ENCODE measurements at places on chromosomes 4 and X. TPM values are rescaled to one million over a fixed set of nuclear protein-coding genes. Genes with fewer than 3 reads are reported as not detected.

The ZAR1 gene
- total RNA-seq, result 0.47 TPM

The GCNA gene
- 0.98 TPM for total RNA-seq

The LEF1 gene
- 0.79 TPM for total RNA-seq

The DCHS2 gene
- total RNA-seq, result 0.05 TPM

The RADX gene
- 8.0 TPM for total RNA-seq

The TMPRSS11F gene
- total RNA-seq, result not detected

The PPP2R2C gene
- 32.9 TPM for total RNA-seq

GRCh38 chr4:145099653-145100052 lies 1.5 kb downstream of the ABCE1 start:
- no peak overlapping the region for H3K27ac ChIP-seq
- H3K27me3 ChIP-seq, result no peaks in the 10 kb centered on the region
- peaks cover 19% of the 10 kb centered on the region for H3K36me3 ChIP-seq
- H3K4me3 ChIP-seq, result peak overlapping the region; percentile 94

GRCh38 chrX:130268449-130269170 lies at the start of gene ZNF280C:
Gene ZNF280C, minus strand, starts transcription at chrX:130268899. Its CDS starts 8,450 bp downstream, at chrX:130260449.
- H3K4me3 ChIP-seq, result peak within 1 kb of the TSS; percentile 73
- DNase-seq, result peak; percentile 91
- H3K4me1 ChIP-seq, result peaks cover 5% of the 10 kb centered on the region

- no peak overlapping the region for H3K4me3 ChIP-seq
- peaks cover 4% of the 10 kb centered on the region for H3K4me1 ChIP-seq
- H3K27ac ChIP-seq, result no peak overlapping the region
- no peaks in the 10 kb centered on the region for H3K36me3 ChIP-seq
- DNase-seq, result no peak
These were observed 18.0 kb downstream of the TBC1D9 start for GRCh38 chr4:140738139-140738538.

- no peak overlapping the region for H3K27ac ChIP-seq
- H3K27me3 ChIP-seq, result no peaks in the 10 kb centered on the region
- DNase-seq, result no peak
- H3K4me1 ChIP-seq, result no peaks in the 10 kb centered on the region
- H3K36me3 ChIP-seq, result no peaks in the 10 kb centered on the region
These were observed 204.3 kb upstream of the HCCS start for GRCh38 chrX:10906866-10907265.

DNA sequence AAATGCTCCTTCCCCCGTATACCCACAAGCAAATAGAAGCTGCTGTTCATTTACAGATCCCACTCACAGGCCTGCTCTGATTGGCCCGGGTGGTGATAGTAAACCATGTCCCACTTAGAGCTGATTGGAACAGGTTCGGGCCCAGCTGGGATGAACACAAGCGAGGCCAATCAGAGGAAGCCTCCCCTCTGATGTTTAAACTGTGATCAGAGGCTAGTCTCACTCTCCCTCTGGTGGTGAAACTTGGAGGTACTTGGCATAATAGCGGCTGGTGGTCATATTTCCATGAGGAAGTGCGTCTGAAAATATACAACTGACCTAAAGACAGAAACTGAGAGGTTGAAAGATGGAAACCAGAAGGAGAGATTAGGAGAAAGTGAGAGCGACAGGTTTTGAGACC lies 51.5 kb upstream of the TRPC3 start:
- H3K4me1 ChIP-seq, result no peaks in the 10 kb centered on the region
- no peaks in the 10 kb centered on the region for H3K36me3 ChIP-seq
- no peak overlapping the region for H3K27ac ChIP-seq
- peak; percentile 42 for DNase-seq
- H3K4me3 ChIP-seq, result no peak overlapping the region

DNA sequence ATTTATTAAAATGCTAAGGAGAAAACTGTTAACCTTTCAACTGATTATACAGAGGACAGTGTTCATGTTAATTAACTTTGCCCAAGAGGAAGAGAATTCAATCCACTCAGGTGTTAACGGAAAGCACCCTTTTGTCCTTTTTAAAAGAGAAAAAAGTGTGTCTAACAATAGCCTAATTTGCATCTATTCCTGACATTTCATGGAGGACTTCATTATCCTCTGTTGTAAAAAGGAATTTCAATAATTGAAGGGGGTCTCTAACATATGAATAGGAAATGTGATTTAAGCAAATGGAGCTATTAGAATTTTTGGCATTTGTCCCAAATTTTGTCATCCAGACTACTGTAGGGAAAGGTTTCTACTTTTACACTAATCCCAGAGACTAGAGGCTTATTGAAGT lies 44.6 kb upstream of the GC start:
- H3K27me3 ChIP-seq, result no peaks in the 10 kb centered on the region
- DNase-seq, result no peak
- no peaks in the 10 kb centered on the region for H3K4me1 ChIP-seq
- H3K27ac ChIP-seq, result no peak overlapping the region
- H3K36me3 ChIP-seq, result no peaks in the 10 kb centered on the region

DNA sequence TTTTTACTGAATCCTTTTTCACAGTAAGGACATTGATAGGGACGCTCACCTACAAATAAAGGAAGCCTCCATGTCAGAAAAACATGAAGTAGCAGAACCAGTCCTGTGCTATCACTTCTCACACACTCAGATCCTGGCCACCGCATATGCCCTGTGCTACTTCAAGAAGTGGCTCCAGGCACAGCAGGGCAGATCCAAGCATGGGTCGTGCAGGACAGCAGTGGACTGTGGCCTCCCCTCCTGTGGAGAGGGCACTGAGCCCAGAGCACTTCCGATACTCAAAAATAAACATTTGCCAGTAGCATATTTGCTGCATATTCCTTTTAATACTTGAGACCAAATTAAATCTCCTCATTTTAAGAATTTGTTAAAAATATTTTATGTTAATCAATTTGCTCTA lies 167.9 kb downstream of the PRDM5 start:
- no peaks in the 10 kb centered on the region for H3K36me3 ChIP-seq
- no peaks in the 10 kb centered on the region for H3K4me1 ChIP-seq
- DNase-seq, result no peak
- no peak overlapping the region for H3K27ac ChIP-seq

DNA sequence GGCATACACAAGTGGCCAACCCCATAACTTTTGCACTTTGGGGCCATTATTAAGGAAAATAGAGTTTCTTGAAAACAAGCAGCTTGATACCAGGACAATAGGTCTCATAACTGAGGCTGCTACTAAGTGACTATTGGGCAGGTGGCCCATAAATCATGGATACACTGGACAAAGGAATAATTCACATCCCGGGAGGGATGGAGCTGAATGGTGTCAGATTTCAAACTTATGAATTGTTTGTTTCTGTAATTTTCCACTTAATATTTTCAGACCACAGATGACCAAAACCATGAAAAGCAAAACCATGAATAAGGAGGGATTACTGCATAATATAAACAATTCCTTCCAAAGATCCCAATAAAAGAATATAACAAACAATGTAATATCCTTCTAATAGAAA lies 114.4 kb downstream of the WDFY3 start:
- H3K4me1 ChIP-seq, result peaks cover 6% of the 10 kb centered on the region
- H3K27me3 ChIP-seq, result no peaks in the 10 kb centered on the region
- H3K36me3 ChIP-seq, result no peaks in the 10 kb centered on the region

DNA sequence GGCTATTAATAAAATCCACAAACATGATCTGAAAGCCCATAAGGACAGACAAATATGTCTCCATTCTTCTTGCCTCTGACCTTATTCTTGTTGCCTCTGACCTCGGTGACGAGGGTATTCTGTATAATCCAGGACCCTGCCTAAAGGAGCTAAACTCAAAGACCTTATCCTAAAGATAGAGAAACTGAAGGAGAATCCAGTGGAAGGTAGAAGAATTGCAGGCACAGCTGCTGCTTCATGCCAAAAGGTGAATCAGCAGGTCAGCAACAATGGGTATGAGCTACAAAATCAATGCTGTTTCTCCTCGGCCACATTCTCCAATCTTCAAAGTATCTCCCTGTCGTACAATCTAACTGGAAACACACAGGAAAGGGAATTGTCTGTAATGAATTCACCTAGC lies 71.4 kb downstream of the INTS6L start:
- no peaks in the 10 kb centered on the region for H3K4me1 ChIP-seq
- no peaks in the 10 kb centered on the region for H3K27me3 ChIP-seq
- DNase-seq, result no peak
- no peaks in the 10 kb centered on the region for H3K36me3 ChIP-seq

DNA sequence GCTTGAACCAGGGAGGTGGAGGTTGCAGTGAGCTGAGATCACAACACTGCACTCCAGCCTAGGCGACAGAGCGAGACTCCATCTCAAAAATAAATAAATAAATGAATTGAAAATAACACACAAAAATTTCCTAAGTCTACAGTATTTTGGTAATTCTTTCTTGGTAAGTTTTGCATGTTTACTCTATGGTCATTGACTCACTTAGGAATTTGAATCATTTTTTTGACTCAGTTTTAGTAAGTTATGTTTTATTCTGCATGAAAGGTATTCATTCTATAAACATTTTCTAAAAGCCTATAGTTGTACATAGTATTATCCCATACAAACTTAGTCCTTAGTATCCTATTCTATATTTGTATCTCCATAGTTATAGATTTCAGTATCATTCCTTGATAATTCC lies 772.9 kb upstream of the SLIT2 start:
- DNase-seq, result no peak
- H3K27me3 ChIP-seq, result no peaks in the 10 kb centered on the region
- H3K4me3 ChIP-seq, result no peak overlapping the region
- H3K4me1 ChIP-seq, result no peaks in the 10 kb centered on the region
- H3K27ac ChIP-seq, result no peak overlapping the region
- no peaks in the 10 kb centered on the region for H3K36me3 ChIP-seq

DNA sequence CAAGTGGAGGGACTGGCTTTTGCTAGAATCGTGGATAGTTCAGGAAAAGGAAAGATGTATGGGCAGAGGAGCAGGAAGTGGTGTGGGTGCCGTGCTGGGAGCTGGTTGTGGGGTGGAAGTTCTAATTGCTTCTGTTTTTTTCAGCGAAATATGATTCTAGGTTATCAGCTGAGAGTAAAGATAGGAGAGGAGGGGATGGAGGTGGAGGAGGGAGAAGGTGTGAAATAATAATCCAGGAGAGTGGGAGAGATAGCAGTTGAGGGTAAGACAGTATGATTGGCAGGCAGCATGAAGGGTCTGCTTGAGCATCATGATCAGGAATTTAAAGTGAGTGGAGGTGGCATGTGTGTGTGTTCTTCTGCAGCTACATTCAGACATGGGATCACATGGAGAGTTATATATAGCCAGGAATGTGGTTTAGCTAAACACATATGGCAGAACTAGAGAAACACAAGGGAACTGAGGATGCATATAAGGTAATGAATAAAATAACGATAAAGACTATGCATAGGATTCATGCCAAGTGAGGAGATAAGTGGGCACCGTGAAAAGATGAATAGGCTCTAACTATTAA lies 133.7 kb downstream of the ANK2 start:
- H3K27me3 ChIP-seq, result no peaks in the 10 kb centered on the region
- H3K36me3 ChIP-seq, result no peaks in the 10 kb centered on the region
- H3K4me3 ChIP-seq, result no peak overlapping the region
- no peak for DNase-seq
- H3K27ac ChIP-seq, result no peak overlapping the region

GRCh38 chr4:16417198-16417597 lies 190.9 kb upstream of the TAPT1 start:
- peaks cover 22% of the 10 kb centered on the region for H3K27me3 ChIP-seq
- no peak overlapping the region for H3K27ac ChIP-seq
- no peak for DNase-seq
- H3K4me1 ChIP-seq, result no peaks in the 10 kb centered on the region
- H3K36me3 ChIP-seq, result no peaks in the 10 kb centered on the region

GRCh38 chr4:186216465-186217024 lies 10.8 kb upstream of the KLKB1 start:
- H3K4me3 ChIP-seq, result no peak overlapping the region
- H3K4me1 ChIP-seq, result no peaks in the 10 kb centered on the region
- no peak for DNase-seq
- H3K27me3 ChIP-seq, result no peaks in the 10 kb centered on the region

GRCh38 chrX:69222103-69223090 lies 57.1 kb upstream of the PJA1 start:
- no peaks in the 10 kb centered on the region for H3K36me3 ChIP-seq
- H3K4me1 ChIP-seq, result no peaks in the 10 kb centered on the region
- DNase-seq, result peak; percentile 45
- no peak overlapping the region for H3K4me3 ChIP-seq

GRCh38 chrX:57595381-57595811 lies 3.6 kb downstream of the ZXDB start:
- no peaks in the 10 kb centered on the region for H3K36me3 ChIP-seq
- H3K27me3 ChIP-seq, result no peaks in the 10 kb centered on the region
- peaks cover 5% of the 10 kb centered on the region for H3K4me1 ChIP-seq
- no peak overlapping the region for H3K27ac ChIP-seq

DNA sequence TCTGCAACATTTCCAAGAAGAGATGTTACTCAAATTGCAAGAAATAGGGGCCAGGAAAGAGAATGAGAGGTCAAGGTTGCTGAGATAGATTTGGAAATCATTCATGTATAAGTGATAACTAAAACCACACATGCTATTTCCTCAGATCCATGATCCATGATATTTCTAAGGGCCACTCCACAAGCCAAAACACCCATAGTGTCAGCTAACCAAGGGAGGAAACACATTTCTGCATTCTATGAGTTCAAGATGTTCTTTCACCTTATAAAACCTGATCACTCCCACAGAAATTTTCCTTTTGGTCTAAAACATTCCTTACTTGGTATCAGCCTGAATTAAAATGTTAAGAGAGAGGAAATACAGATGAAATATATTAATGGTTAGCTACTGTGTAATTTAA lies 47.2 kb downstream of the TBCK start:
- H3K4me1 ChIP-seq, result no peaks in the 10 kb centered on the region
- H3K4me3 ChIP-seq, result no peak overlapping the region
- H3K36me3 ChIP-seq, result no peaks in the 10 kb centered on the region
- H3K27ac ChIP-seq, result no peak overlapping the region

GRCh38 chr4:5783486-5783885 lies 72.5 kb downstream of the EVC start:
- no peak overlapping the region for H3K4me3 ChIP-seq
- H3K27me3 ChIP-seq, result no peaks in the 10 kb centered on the region
- H3K4me1 ChIP-seq, result no peaks in the 10 kb centered on the region

DNA sequence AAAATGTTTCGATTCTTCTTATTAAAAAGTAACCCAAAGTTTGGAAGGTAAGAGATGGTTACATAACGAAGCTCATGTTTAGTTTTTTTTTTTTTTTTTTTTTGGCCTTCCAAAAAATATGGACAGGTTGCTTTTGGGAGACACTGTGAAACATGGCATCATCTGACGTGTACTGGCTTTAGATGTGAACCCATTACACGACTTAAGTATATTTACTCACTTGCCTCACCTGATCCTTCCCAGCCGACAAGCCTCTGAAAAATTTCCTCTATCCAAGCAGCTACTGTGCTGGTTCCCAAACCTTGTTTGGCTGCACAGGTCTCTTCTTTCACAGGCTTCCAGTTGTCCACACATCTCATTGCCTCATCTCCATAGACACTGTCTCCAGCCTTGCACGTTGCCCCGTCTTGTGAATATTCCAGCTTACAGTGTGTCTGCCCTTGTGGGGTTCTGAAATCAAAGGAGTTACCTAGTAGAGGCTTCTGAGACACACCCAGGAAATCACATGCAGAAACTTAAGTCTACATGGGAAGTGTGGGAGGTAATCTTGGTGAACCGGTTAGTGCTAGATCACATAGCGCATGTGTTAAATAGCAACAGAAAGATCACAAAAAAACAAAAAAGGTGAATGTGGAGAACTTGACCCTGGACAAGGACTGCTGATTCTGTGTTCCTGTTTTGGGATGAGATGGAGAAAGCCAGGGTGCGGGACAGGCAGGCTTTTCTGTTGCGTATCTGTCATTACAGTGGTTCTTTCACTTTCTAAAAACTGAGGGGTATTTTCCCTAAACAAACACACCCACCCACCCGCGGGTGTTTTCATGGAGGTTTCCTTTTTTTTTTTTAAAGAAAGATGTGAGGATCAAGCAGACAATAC lies 328.6 kb downstream of the ARHGAP10 start:
- no peaks in the 10 kb centered on the region for H3K4me1 ChIP-seq
- H3K27ac ChIP-seq, result no peak overlapping the region
- H3K4me3 ChIP-seq, result no peak overlapping the region

Data from HCT116 (cell line).